Activated CD8-positive, alpha-beta T cell treated with anti-CD3 and anti-CD28 coated beads for 36 hours (primary cell): ENCODE measurements at places on chromosomes 2 and 18.

GRCh38 chr2:96509114-96509846 is 4.1 kb upstream of the NEURL3 start:
- no peak overlapping the region for H3K4me3 ChIP-seq
- H3K27me3 ChIP-seq: peaks cover 16% of the 10 kb centered on the region
- DNase-seq: peak; percentile 80
- no peak overlapping the region for H3K27ac ChIP-seq
- H3K36me3 ChIP-seq: no peaks in the 10 kb centered on the region

- DNase-seq: no peak
- H3K4me3 ChIP-seq: no peak overlapping the region
- peaks cover 2% of the 10 kb centered on the region for H3K36me3 ChIP-seq
- no peaks in the 10 kb centered on the region for H3K4me1 ChIP-seq
- no peak overlapping the region for H3K27ac ChIP-seq
- H3K27me3 ChIP-seq: peaks cover 22% of the 10 kb centered on the region
Measured at GRCh38 chr18:36321658-36322407, 24.3 kb downstream of the FHOD3 start.

DNA sequence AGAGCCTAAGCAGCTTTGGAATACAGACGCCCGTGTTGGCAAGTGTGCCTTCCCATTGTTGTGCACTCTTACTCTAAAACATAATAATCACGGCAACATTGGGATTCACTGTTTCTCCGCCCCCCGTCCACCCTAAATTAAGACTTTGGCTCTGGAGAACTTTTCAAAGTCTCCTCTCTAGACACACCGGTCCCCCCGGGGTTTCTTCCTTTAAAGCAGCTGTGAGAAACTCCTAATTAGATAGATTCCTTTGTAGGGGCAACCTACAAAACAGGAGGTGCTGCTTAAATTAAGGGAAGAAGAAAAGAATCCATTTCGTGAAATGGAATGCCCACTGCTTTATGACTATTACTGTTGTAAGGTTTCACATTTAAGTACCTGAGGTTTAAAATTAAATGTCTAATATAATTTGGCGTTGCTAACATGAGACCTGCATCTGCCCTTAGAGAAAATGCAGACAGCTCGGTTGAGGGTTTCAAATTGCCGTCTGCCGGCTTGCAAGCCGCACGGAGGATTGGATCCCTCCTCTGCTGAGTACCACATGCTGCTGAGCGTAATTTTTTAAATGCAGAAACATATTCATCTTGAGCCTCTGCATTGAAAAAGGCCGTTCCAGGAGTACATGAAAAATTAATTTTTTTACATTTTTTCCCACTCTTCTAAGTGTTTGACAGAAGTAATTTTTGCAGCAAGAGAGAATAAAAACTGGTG is 233.3 kb downstream of the GBX2 start:
- H3K4me3 ChIP-seq: no peak overlapping the region
- no peak overlapping the region for H3K27ac ChIP-seq
- H3K27me3 ChIP-seq: no peaks in the 10 kb centered on the region
- no peak for DNase-seq
- no peaks in the 10 kb centered on the region for H3K4me1 ChIP-seq
- H3K36me3 ChIP-seq: no peaks in the 10 kb centered on the region

- H3K36me3 ChIP-seq: peaks cover 11% of the 10 kb centered on the region
- peak overlapping the region; percentile 93 for H3K27ac ChIP-seq
- H3K27me3 ChIP-seq: no peaks in the 10 kb centered on the region
- DNase-seq: peak; percentile 88
- H3K4me1 ChIP-seq: peaks cover 93% of the 10 kb centered on the region
Measured at GRCh38 chr2:96156011-96156820, 11.0 kb upstream of the DUSP2 start.

GRCh38 chr2:233111427-233111826 is 51.3 kb downstream of the INPP5D start:
- H3K27ac ChIP-seq: no peak overlapping the region
- no peak overlapping the region for H3K4me3 ChIP-seq
- no peaks in the 10 kb centered on the region for H3K36me3 ChIP-seq
- peaks cover 66% of the 10 kb centered on the region for H3K4me1 ChIP-seq
- H3K27me3 ChIP-seq: no peaks in the 10 kb centered on the region

DNA sequence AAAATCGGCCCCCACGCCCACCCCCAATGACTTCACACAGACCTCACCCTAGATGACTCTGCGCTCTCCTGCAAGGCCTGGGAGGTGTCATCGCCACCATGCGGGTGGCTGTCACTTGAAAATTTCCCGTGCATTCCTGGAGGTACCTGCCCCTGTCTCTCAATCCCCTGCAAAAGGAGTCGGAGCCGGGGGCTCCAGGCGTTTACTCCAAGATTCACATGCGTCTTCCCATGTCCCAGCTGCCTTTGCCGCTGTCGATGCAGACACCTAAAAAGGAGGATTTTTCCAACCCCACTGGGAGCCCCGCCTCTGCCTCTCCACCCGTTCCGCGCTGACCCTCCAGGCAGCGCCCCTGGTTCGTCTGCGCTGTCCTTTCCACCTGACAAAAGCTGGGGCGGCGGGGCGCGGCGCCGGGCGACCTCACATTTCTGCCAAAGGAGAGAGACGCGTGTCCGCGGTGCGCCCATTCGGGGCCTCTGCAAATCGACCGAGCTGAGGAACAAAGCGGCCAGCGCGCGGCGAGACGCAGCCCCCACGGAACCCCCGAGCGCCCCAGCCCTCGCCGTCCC is 667 bp downstream of the REEP1 start:
- H3K4me1 ChIP-seq: peaks cover 11% of the 10 kb centered on the region
- H3K27me3 ChIP-seq: peaks cover 58% of the 10 kb centered on the region
- H3K27ac ChIP-seq: no peak overlapping the region
- DNase-seq: peak; percentile 33

- peak; percentile 89 for DNase-seq
- no peaks in the 10 kb centered on the region for H3K27me3 ChIP-seq
- peaks cover 50% of the 10 kb centered on the region for H3K36me3 ChIP-seq
- H3K4me3 ChIP-seq: peak overlapping the region; percentile 82
Measured at GRCh38 chr2:135875491-135876065, 665 bp downstream of the MCM6 start.

DNA sequence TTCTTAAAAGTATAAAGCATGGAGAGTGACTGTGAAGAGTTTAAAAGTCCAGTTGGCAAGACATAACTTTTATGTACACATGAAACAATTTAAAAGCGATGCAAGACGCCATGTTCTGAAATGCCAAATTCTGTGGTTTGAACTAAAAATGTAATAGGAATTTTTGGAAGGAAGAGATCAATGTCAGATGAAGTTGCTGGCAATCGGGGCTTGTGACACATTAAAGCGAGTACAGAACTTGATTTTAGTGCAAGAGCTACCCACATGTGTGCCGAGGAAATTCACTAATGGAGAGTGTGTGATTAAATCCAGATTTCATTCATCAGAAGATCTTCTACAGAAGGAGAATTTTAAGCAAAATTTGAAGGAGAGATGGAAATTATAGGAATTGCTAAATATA is 220.2 kb upstream of the CCDC68 start:
- H3K27me3 ChIP-seq: no peaks in the 10 kb centered on the region
- no peaks in the 10 kb centered on the region for H3K36me3 ChIP-seq
- no peak overlapping the region for H3K4me3 ChIP-seq
- DNase-seq: no peak

- H3K36me3 ChIP-seq: no peaks in the 10 kb centered on the region
- no peak overlapping the region for H3K4me3 ChIP-seq
- DNase-seq: no peak
- H3K27ac ChIP-seq: no peak overlapping the region
Measured at GRCh38 chr2:192885569-192886160, 690.9 kb upstream of the TMEFF2 start.

DNA sequence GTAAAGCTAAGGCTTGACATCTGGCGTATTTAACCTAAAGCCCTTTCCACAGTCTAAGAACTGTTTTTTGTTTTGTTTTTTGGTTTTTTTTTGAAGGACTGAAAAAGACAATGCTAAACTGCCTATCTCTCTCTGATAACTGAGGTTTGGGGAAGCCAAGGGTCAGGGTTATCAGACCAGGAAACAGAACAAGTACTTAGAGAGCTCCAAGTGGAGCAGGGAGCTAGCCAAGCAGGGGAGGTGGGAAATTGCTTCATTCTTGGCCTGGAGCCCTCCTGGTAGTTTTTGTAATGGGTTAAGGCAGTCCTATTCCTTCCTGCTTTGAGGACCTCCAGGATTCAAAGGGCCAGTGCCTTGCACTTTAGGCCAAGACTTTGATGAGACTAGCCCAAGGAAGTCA is 154.3 kb upstream of the LTBP1 start:
- no peak overlapping the region for H3K4me3 ChIP-seq
- no peak for DNase-seq
- peaks cover 29% of the 10 kb centered on the region for H3K36me3 ChIP-seq
- H3K27ac ChIP-seq: no peak overlapping the region

GRCh38 chr18:3356614-3357013 is 93.4 kb upstream of the TGIF1 start:
- H3K4me3 ChIP-seq: no peak overlapping the region
- no peaks in the 10 kb centered on the region for H3K36me3 ChIP-seq
- no peak overlapping the region for H3K27ac ChIP-seq
- H3K27me3 ChIP-seq: no peaks in the 10 kb centered on the region
- no peak for DNase-seq

GRCh38 chr18:76376668-76377358 is 118.2 kb downstream of the ZNF516 start:
- H3K36me3 ChIP-seq: peaks cover 28% of the 10 kb centered on the region
- peak; percentile 87 for DNase-seq
- H3K4me3 ChIP-seq: peak overlapping the region; percentile 16
- H3K27ac ChIP-seq: peak overlapping the region; percentile 86
- peaks cover 49% of the 10 kb centered on the region for H3K4me1 ChIP-seq
